ENCODE measurements at places on chromosomes 7 and 10. TPM values are rescaled to one million over a fixed set of nuclear protein-coding genes. Genes with fewer than 3 reads are reported as not detected.

The GPAM gene
- total RNA-seq, result 5.0 TPM

The FAM24A gene
- not detected for total RNA-seq

The EPHB6 gene
- total RNA-seq, result 6.5 TPM

The SAMD9L gene
- 1.0 TPM for total RNA-seq

The ALOX5 gene
- 2.1 TPM for total RNA-seq

All from Caki2 (cell line).